ENCODE measurements at places on chromosomes 7 and 10.

GRCh38 chr7:105585850-105586500 lies 4.7 kb upstream of the EFCAB10 start:
- DNase-seq: no peak

GRCh38 chr7:30671793-30672465 lies 10.3 kb downstream of the CRHR2 start:
- no peak for DNase-seq

GRCh38 chr7:78134256-78134655 lies 335.7 kb downstream of the PHTF2 start:
- DNase-seq: no peak

- DNase-seq: no peak
Observed at GRCh38 chr7:98174334-98175259, 36.6 kb upstream of the BHLHA15 start.

DNA sequence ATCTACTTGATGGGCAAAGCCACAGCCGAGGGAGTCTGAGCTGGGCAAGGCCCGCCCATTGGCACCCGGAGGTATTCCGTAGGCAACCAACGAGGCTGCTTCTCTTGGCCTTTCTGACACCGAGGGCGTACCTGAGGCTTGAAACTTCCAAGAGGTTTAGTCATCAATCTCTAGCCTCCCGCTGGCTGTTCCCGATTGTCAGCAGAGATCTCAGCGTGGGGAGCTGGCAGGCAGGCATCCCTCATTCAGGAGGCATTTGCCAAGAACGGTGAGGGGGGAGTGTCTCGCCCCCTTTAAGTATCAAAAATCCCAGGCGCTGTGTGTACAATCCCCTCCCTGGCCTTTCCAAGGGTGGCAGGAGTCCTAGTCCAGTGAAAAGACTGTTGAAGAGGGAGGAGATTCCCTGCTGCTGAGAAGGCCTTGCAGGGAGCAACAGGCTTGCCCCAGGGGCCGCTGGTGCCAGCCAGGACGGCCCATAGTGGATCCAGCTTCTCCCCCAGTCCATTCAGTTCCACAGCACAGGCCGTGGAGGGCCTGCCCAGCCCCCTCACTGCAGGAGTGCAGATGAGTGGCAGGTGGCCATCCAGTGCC lies 39.7 kb downstream of the OAT start:
- no peak for DNase-seq

GRCh38 chr10:110528224-110528996 lies 30.7 kb downstream of the DUSP5 start:
- no peak for DNase-seq

GRCh38 chr7:126578338-126578737 lies 674.4 kb downstream of the GRM8 start:
- DNase-seq: no peak

DNA sequence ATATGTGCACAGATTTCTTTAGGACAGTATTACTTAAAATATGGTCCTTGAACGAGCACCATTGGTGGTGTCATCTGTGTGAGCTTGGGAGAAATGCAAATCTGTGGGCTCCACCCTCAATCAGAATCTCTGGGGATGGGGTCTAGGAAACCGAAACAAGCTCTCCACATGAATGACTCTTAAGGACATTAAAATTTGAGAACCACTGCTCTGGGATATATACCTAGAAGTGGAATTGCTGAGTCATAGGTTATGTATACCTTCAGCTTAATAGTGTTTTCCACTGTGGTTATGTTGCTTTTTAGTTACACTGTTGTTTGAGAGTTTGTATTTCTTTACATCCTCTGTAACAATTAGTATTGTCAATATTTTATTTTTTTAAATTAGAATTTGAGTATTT lies 24.0 kb downstream of the ZNRF2 start:
- no peak for DNase-seq

DNA sequence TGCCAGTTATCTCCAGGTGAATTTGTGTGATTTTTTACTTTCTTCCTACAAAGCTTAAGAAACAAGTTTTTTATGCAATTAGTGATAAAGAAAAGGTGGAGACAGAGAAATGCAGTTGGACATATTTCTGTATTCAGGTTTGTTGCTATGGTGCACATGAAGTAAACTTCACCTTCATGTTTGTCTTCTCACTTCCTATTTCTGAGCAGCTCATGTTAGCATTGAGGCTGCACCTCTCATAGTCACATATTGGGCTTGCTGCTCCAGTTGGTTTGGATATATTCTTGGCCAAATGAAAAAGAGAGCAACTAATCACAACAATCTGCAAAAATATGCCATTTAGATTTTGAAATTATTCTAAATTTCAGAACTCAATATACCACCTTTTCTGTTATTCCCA lies 475.6 kb upstream of the ZWINT start:
- DNase-seq: no peak

DNA sequence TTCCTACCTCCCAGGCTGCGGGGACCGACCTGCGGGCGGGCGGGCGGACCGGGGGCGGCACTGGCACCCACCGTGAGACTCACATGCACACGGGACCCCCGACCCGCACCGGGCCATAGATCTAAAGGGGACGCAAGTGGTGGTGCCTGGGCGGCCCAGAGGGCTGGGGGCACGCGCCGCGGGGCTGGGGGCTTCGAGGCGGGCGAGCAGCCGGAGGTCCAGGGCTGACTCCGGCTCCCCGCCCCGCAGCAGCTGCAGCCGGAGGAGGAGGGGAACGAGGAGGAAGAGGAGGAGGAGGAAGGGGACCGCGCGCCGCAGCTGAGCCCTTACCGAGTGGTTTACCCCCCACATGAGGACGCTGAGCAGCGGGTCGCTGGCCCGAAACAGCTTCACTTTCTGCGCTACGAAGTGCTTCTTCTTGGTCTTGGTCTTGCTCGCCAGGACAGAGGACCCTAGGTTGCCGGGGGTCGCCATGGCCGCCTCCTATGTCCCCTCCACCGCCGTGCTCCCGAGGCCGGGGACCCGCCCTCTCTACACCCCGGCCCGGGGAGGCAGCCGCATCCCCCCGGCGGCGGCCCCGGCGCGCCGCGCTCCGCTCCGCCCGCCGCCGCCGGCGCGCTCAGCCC lies 412 bp downstream of the PIP4K2A start:
- peak; percentile 76 for DNase-seq

DNA sequence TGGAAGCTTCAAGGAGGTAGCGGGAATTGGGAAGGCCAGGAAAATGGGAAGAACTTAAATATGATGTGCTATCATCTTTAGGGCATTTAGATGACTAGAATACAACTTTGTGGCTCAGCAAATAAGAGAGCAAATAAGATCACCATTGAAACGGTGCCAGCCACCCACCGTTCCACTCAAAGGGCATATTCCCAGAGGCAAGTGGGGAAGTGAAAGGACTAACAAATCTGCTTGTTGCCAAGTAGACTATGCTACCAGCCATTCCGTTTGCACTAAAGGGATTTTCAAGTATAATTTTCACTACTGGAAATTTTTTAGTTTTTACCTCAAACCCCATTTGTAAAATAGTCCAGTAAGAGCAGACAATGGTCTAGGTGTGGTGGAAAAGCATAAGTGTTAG lies 4.0 kb upstream of the PPP1R3C start:
- DNase-seq: no peak

GRCh38 chr7:87380905-87381304 lies 35.4 kb downstream of the CROT start:
- no peak for DNase-seq

DNA sequence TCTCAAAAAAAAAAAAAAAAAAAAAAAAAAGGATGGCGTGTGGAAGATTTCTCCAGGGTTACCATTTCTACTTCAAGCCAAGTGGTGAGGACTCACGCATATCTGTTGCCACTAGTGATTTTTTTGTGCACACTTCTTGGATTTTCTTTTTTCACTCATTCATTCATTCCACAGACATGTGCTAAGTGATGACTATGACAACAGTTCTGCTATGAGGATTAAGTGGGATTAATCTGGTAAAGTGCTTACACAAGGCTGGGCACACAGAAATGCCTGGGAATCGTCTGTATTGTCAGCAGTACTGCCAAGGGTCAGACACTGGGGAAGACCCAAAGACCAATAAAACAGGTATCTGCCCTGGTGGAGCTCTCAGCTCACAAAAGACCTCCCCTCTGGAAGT lies 6.3 kb upstream of the OPN1SW start:
- no peak for DNase-seq

DNA sequence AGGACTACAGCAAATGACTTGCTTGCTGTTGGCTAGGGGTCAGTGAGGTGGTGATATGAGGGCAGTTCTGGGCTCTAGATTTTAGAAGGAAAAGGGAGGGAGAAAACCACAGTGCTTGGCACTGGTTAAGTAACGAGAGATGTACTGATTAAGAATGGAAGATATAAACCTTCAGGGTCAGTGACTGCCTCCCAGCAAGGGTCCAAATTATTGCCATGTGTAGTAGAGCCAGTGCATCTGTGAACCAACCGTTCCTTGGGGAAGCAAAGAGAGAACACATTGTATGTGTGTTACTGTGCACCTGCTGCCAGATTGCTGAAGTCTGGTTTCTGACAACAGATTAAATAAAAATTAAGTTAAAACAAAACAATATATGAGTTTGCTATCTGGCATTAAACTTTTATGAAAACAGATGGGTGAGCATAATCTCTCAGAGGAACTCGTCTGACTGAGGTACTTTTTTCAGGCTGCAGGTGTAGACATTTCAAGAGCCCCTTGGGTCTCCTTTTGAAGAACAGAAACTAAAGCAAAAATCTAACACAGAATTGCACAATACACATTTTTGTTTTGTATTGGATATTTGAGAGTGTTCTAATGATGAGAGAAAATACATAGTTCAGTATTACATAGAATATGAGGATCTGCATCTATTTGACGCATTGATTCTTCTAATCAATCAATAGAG lies 1120.6 kb downstream of the SORCS3 start:
- DNase-seq: no peak

DNA sequence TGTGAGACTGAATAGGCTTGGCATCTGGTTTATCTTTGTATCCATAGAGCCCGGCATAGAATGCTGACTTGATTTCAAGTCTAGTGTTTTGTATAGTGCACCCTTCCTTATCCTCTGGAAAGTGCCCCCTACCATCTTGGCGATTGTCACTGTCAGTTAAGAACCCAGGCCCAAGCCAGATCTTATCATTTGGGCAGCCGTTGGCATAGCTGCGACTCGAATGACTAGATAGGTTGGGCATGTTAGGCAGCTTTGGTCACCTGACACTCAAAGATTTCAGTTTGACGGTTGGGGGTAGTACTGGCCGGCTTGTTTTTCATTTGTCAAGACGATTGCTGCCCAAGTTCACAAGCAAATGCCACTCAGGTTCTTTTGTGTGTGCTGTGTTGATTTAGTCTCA lies 6.6 kb downstream of the NIPSNAP2 start:
- no peak for DNase-seq

DNA sequence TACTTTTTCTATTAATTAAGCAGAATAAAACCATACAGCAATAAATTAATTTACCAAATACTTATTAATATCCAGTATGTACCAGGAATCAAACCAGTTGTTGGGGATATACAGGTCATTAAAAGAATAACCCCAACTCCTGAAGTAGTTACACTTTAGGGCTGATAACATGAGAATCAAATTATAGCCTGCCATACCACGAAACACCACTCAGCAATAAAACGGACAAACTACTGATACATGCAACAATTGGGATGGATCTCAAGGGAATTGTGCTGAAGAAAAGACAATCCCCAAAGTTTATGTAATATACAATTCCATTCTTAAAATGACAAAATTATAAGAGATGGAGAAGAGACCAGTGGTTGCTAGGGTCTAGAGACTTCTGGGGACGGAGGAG lies 22.7 kb downstream of the MCMBP start:
- DNase-seq: no peak

- no peak for DNase-seq
Observed at GRCh38 chr7:726854-727103, 280 bp downstream of the DNAAF5 start.

DNA sequence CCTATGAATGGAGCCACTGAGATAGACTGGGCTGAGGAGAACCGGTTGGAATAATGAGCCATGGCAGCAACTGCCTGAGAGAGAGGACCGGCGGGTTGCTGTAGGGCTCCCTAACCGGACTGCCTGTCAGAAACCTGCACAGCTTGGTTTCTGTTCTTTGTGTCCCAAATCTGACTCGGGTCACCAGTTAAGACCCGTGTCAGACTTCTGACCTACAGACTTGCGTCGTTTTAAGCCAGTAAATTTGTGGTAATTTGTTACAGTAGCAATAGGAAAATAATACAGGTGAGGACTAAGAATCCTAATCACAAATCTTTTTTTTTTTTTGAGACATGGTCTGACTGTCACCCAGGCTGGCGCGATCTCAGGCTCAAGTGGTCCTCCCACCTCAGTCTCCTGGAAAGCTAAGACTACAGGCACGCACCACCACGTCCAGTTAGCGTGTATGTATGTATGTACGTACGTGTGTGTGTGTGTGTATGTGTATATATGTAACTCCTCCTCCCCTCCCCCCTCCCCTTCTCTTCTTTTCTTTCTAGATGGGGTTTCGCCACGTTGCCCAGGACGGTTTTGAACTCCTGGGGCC lies 672 bp upstream of the DDX56 start:
- DNase-seq: no peak

DNA sequence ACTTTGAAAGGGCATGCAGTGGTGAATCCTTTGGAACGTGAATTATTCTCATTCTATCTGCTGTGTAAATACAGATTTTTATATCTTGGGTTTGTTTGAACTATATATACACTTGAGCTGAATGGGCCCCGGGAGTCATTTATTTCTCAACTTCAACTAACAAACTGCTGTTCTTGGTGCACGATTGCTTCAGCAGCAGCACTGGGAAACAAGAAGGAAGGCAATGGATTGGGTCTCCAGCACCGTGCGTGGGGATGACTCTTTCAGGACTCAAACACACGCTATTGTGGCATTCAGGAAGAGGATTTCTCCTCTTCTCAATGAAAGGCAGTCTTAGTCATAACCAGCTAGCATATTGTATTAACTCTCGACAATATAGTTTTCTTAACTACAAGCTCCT lies 226.0 kb upstream of the NFE2L3 start:
- no peak for DNase-seq

GRCh38 chr7:93715234-93715633 lies 140.7 kb upstream of the CALCR start:
- DNase-seq: peak; percentile 53

GRCh38 chr10:88385601-88386203 lies 197.4 kb downstream of the RNLS start:
- peak; percentile 57 for DNase-seq

DNA sequence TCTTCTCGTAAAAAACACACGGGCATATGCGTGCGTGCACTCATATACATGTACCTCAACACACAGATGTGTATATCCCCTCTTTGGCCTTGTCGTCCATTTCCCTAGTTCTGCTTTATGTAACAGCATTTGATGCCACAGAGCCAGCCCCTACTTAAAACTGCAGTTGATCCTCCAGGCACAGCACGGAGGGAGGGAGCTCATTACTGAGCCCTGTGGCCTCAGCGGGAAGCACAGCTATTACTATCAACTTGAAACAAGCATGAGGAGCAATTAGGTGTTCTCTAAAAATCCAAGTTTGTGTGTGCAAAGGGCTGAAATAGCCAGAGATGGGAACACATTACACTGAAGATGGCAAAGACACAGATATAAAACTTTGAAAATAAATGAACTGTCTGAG lies 580.9 kb downstream of the GLRX3 start:
- DNase-seq: no peak

- DNase-seq: no peak
Observed at GRCh38 chr7:41188163-41189130, 514.4 kb downstream of the INHBA start.

All from activated CD8-positive, alpha-beta memory T cell treated with anti-CD3 and anti-CD28 coated beads, Interleukin-2, amount 50 U/mL, for 48 hours (primary cell).